ENCODE measurements at places on chromosomes 1 and 21. TPM values are rescaled to one million over a fixed set of nuclear protein-coding genes. Genes with fewer than 3 reads are reported as not detected.

The HES5 gene
- 0.28 TPM for total RNA-seq

GRCh38 chr1:62024690-62025089, 170.0 kb upstream of the L1TD1 start:
- DNase-seq = no peak
- H3K4me3 ChIP-seq = no peak overlapping the region
- H3K36me3 ChIP-seq = peaks cover 35% of the 10 kb centered on the region
- no peaks in the 10 kb centered on the region for H3K4me1 ChIP-seq
- H3K27me3 ChIP-seq = no peaks in the 10 kb centered on the region

The KLF17 gene
- not detected for total RNA-seq

The LYPD8 gene
- not detected for total RNA-seq

The SMPDL3B gene
- 0.97 TPM for total RNA-seq

Measured in activated naive CD8-positive, alpha-beta T cell treated with anti-CD3 and anti-CD28 coated beads for 36 hours (primary cell).